ENCODE measurements at places on chromosomes 1 and 21. TPM values are rescaled to one million over a fixed set of nuclear protein-coding genes. Genes with fewer than 3 reads are reported as not detected.

DNA sequence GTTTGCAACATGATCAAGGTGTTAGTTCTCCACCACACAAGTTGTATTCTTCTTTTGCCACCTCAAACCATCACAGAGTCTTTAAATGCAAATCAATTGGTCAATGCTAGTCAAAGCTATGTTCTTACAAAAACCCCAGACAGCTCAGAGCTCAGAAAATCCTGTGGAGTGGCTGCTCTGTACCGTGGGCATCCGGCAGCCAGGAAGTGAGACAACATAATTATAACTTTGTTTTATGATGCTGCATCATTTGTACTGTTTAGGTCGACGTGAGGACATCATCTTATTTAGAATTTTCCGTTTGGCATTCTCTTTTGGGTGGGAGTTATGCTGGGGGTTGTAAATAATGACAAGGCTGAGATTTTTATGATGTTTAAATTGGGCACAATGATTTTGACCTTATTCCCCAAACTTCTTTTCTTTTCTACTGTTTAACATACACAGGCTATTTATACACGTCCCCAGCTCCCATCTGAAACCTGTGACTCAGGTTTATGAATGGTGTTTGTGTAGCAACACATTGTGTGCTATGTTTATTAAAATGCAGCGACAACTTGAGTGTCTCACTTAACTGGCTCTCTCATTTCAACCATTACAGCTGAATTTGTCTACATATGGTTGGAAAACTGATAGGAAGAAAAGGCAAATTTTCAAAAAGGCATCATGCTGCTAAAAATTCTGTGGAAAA, 124.0 kb downstream of the CNIH3 start:
- no peak for DNase-seq

- DNase-seq = no peak
These were observed at the start of gene BATF3 for GRCh38 chr1:212699625-212700222. TSS of gene BATF3 (minus strand) at chr1:212699840. CDS start at chr1:212699762, 78 bp downstream.

GRCh38 chr1:217493290-217493689, 137.6 kb downstream of the GPATCH2 start:
- no peak for DNase-seq

DNA sequence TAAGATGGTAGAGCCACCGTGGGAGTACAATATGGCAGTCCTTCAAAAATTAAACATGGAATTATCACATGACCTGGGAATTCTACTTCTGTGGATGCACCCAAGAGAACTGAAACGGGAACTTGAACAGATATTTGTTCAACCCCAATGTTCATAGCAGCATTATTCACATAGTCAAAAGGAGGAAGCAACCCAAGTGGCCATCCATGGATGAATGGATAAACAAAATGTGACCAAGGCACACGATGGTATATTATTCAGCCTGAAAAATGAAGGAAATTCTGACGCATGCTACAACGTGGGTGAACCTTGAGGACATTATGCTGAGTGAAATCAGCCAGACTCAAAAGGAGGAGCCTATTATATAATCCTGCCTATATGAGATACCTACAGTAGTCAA, 22.8 kb upstream of the LAPTM5 start:
- no peak for DNase-seq

The FMO2 gene
- not detected for total RNA-seq

The KDF1 gene
- total RNA-seq = not detected

The ACTA1 gene
- not detected for total RNA-seq

The EFNA1 gene
- total RNA-seq = 0.18 TPM
